AG04449 (cell line): ENCODE measurements at places on chromosomes 2 and 18.

- DNase-seq: no peak
These were observed 58.3 kb downstream of the LDLRAD4 start for GRCh38 chr18:13276530-13277520.

DNA sequence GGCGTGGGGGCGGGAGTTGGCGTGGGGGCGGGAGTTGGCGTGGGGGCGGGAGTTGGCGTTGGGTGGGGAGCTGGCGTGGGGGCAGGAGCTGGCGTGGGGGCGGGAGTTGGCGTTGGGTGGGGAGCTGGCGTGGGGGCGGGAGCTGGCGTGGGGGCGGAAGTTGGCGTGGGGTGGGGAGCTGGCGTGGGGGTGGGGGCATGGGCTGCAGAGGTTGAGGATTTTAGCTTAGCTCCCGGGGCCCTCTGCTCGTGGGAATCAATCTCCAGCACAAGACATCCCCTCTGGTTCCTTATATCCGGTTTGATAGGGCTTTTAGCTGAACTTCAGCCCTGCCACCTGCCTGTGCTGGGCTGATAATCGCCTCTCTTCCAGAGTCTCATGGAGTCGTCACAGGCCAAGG lies 177.0 kb downstream of the LDLRAD4 start:
- DNase-seq: no peak

DNA sequence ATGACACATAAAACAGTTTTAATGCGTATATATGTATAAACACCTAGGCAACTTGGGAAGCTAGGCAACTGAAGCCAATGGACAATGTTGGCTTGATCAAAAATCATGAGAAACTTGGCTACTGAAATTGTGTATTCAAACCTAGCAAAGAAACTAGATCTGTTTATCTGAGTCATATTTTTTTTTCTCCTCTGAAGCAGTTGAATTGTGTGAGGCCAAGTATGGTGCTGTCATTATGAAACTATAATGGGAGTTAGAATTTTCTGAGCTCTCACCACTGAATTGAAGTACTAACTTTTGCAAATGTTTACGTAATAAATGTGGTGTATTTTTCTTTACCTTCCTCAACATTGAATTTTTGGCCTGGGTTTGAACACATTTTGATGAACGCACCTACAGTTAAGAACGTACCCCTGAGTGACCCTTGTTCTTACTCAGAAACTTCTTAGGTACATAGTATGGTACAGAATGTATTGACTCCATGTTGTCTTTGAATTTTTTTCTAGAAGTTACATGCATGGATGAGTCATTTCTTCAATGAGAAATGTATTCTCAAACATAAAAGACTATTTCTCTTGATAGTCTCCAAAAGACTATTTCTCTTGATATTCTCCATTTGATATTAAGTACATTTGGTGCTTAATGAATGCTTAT lies 23.8 kb downstream of the CD28 start:
- DNase-seq: no peak

DNA sequence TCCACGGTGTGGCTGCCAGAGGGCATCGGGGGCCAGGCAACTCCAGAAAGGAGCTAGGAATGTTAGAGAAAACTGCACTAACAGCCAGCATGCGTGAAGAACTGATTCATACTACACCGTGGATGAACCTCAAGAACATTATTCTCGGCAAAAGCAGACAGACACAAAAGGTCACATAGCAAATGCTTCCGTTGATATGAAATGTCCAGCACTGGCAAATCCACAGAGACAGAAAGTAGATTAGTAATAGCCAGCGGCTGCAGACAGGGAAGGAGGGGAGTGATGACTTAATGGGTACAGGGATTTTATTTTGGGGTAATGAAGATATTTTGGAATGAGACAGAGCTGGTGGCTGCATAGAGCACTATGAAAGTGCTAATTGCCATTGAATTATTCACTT lies 37.4 kb downstream of the SCTR start:
- no peak for DNase-seq

GRCh38 chr2:75068546-75068945 lies 110.1 kb downstream of the POLE4 start:
- no peak for DNase-seq

- no peak for DNase-seq
These were observed 69.2 kb downstream of the RFTN2 start for GRCh38 chr2:197606180-197606579.

GRCh38 chr2:176079831-176080539 lies 3.8 kb downstream of the EVX2 start:
- no peak for DNase-seq

- no peak for DNase-seq
These were observed 957.1 kb upstream of the CHAC2 start for GRCh38 chr2:52810460-52810859.

DNA sequence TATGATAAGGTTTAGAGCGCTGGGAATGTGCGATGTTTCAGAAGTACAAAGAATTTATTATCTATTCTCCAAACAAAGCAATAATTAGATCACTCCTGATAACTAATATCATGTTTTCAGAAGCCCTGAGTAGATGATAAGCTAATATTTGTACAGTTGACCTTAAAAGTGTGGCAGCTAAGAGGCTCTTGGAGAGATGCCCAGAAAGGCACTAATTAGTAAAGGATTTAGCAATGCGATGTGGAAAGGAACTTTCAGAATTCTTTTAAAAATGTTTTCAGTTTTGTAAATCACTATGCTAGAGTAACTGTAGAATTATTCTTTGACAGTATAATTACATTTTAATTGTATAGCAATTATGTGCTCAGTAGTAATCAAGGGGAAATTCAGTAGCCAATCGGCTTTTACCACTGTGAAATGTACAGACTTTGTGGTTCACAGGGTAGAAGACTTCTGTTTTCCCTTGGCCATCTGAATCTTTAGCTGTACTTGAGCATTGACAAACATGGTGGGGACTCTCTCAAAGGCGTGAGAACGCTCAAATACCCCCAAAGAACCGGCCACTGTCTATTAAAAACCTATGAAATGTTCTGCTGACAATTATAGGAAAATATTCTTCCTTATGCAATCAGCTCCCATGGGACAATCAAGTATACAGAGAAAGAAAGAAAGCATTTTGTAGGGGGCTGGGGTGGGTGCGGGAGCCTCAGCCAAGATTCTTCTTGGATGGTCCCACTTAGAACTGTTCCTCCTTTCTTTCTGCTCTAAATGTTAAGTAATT lies 262.8 kb upstream of the AGAP1 start:
- no peak for DNase-seq

- DNase-seq: no peak
These were observed 49.0 kb upstream of the GLI2 start for GRCh38 chr2:120686511-120687168.

DNA sequence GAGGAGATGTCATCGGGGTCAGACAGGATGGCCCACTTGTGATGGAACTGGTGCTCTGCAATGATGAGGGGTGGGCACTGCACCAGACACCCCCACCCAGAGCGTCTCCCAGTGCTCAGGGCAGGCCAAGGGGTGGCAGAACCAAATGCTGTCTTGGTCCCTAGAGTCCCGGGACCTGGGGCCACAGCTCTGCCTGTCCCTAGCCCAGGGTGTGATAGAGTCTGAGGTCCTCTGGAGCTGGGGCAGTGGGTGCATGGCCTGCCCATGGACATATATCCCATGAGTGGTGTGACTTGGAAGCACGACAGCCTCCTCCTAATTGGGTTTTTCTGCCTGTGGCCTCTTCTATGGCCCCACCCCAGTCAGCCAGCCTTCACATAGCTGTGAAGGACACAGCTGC lies 6.7 kb upstream of the OTOF start:
- no peak for DNase-seq

DNA sequence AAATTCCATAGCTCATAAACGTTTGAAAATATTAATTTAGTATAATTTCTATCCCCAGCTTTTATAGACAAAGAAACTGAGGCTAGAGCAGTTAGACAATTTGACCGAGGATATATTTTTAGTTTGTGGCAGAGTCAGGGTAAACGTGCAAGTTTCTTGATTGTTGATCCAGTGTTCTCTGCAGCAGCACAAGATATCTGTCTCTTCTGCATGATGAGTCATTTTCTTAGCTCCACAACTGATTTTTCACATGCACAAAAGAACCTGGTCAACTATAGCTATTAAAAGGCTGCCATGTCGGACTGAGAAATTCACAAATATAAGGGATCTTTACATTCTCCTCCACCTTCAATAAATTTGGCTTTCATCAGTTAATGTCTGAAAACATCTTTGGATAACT lies 143.4 kb upstream of the CYP26B1 start:
- no peak for DNase-seq

DNA sequence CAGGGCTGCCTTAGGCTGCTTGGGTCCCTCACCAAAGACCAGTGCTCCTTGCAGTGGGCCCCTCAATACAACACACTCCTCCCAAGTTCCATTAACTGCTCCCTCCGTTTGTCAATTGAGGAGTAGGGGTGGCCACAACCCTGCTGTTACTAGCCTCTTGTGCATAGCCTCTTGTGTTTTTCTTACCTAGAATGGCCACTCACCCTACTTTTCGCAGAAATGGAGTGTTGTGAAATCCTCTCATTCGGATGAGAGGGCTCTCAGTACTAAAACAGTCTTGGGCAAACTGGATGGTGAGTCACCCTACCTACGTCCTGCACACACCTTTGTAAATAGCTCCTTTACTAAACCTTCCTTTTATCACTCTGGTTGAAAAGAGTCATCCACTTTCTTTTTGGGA lies 253.9 kb downstream of the OSR1 start:
- no peak for DNase-seq

DNA sequence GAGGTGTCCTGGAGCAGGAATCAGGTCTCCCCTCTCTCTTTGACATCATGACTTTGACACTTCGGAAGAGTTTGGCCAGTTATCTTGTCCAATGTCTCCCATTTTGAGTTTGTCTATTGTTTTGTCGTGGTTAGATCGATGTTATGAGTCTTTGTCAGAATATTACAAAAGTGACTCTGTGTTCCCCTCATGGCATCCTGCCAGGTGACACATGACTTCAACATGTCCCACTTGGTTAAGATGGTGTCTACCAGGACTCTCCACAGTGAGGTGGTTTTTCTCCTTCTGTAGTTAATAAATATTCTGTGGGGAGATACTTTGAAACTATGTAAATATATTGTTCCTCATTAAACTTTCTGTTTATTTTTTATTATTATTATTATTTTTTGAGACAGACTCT lies 76.6 kb upstream of the BZW1 start:
- DNase-seq: no peak

DNA sequence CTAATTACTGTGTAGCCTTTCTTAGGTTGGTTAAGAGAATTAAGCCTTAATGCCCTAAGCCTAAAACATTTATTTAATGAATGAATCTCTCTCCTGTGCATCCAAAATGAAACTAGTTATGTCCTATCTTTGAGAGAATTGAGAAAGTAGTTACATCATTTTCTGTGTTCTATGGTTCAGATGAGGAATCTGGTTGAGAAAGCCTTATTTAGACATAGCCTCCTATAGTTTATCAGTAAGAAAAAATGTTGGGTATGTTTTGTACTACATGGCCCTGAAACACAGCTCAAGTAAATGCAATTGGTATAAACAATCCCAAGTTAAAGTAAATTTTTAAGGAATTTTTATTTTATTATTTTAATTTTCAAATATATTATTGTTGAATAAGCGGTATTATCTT lies 25.9 kb upstream of the RAMP1 start:
- peak; percentile 12 for DNase-seq

DNA sequence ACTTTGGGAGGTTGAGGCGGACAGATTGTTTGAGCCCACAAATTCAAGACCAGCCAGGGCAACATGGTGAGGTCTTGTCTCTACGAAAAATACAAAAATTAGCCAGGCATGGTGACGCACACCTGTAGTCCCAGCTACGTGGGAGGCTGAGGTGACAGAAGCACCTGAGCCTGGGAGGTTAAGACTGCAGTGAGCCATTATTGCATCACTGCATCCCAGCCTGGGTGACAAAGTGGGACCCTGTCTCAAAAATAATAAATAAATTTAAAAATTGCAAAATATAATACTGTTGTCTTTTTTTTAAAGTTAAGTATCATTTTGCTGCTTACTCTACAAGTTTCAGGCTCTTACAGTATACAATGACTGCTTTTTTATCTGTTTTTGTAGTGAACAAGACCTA lies 4.0 kb upstream of the ANKRD12 start:
- DNase-seq: no peak

DNA sequence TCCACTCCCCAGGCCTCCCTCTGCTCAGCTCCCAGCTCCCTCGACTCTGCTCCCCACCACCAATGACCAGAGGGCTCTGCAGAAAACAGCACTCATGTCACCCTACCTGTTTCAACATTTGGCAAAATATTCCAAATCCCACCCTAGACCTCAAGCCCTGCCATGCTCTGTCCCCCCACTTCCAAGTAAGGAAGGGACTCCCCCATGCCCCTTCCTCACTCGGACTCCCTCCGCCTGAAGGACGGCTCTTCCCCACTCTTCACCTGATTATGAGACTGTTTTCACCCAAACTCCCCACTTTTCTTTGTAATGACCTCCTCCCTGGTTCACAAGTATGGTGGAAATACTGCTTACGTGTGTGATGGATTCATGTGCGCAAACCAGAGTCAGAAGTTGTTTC lies 208.4 kb downstream of the MGAT5 start:
- no peak for DNase-seq

GRCh38 chr2:42443718-42444399 lies 49.9 kb downstream of the KCNG3 start:
- DNase-seq: no peak

- DNase-seq: no peak
These were observed 88.5 kb downstream of the SOCS6 start for GRCh38 chr18:70377317-70377799.

DNA sequence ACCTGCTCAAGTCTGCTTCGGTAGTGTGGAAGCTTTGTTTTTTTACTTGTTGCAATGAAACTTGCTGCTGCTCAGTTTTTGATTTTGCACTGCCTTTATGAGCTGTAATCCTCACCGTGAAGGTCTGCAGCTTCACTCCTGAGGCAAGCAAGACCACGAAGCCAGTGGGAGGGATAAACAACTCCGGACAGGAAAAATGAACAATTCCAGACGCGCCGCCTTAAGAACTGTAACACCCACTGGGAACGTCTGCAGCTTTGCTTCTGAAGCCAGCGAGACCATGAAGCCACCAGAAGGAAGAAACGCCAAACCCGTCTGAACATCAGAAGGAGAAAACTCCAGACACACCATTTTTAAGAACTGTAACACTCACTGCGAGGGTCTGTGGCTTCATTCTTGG lies 245.7 kb upstream of the REG3G start:
- no peak for DNase-seq

GRCh38 chr2:240319221-240319854 lies 116.1 kb upstream of the GPC1 start:
- DNase-seq: no peak

GRCh38 chr2:191947235-191947634 lies 100.3 kb upstream of the CAVIN2 start:
- no peak for DNase-seq

GRCh38 chr2:184425083-184425482 lies 173.2 kb upstream of the ZNF804A start:
- no peak for DNase-seq
